Stimulated activated CD4-positive, alpha-beta T cell treated with anti-CD3 and anti-CD28 coated beads, Interleukin-4, amount 100 ng/mL, for 48 hours (primary cell): ENCODE measurements at places on chromosomes 7 and 10.

- no peak for DNase-seq
Observed at GRCh38 chr7:101882595-101883564, 65.5 kb downstream of the CUX1 start.

- DNase-seq: no peak
Observed at GRCh38 chr7:1964211-1964912, 268.4 kb downstream of the MAD1L1 start.

- DNase-seq: no peak
Observed at GRCh38 chr10:92356041-92356440, 65.1 kb downstream of the MARCHF5 start.

- no peak for DNase-seq
Observed at GRCh38 chr7:26636808-26637207, 227.6 kb downstream of the SKAP2 start.

DNA sequence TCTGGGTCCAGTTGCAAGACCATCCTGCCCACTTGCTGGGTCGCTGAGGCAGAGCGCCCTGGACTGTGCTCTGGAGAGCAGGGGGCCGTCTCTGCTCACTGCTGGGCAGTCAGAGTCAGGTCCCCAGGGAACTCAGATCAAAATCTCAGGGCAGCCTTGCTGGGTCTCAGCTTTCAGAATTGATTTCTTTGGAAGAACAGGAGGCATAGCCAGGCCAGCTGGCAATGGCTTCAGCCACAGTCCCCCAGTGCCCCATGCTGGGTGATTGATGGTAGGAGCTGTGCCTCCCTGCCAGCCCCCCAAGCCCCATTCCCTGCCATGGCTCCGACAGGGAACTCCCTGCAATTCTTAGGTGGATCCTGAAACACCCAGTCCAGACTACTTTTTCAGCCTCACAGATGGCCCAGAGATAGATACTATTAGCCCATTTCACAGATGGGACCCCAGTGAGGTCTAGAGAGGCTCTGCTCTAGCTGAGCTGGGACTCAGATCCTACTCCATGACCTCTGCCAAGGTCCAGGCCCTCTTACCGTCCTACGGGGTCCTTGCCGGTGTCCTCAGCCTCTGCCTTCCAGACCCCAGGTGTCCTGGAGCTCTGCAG lies 467 bp downstream of the MMRN2 start:
- no peak for DNase-seq

GRCh38 chr10:50629495-50630122 lies 5.9 kb upstream of the SGMS1 start:
- no peak for DNase-seq

DNA sequence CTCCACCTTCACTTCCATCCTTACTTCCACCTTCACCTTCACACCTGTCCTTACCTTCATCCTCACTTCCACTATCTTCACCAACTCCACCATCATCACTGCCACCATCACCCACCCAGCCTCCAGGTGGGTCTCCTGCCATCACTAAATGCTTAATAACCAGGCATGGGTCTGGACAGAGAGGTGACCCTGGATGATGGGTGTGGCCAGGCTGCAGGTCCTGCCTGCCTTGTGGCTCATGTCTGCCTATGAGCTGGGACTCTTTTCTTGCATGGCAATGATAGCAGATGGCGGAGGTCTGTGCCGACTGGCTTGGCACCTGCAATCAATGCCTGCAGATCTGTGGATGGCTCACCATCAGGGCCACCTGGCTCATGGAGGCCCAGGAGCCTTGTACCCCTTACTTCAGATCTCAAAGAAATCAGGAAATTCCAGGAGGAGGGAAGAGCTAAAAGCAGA lies 60.1 kb upstream of the ELN start:
- no peak for DNase-seq

DNA sequence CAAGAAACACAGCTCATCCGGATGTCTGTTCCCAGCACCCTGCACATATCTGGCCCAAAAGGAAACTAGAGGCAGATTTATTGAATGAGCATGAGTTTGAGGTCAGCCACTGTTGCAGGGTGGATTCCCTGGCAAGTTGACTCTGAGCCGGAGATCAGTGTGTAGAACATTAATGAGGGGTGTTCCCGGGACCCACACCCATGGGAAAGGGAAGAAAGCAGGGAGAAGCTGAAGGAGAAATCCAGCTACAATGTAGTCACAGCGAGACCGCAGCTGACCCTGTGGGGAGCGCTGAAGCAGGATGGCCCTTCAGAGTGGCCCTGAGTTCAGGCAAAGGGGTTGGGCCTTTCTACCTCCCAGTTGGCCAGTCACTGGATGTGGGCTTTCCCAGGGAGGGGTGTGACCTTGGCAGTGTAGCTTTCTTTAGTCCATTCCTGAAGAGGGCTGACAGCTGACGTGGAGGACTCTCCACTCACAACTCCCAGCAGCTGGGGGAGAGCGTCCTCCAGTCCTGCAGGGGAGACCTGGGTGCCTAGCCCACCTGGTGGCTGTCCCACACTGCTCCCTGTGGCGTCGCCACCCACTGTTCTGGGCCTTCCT lies 324.2 kb upstream of the ZMIZ1 start:
- no peak for DNase-seq

- no peak for DNase-seq
Observed at GRCh38 chr7:11607686-11608085, 224.3 kb downstream of the THSD7A start.

GRCh38 chr7:157961731-157962457 lies 625.1 kb downstream of the DNAJB6 start:
- DNase-seq: no peak

DNA sequence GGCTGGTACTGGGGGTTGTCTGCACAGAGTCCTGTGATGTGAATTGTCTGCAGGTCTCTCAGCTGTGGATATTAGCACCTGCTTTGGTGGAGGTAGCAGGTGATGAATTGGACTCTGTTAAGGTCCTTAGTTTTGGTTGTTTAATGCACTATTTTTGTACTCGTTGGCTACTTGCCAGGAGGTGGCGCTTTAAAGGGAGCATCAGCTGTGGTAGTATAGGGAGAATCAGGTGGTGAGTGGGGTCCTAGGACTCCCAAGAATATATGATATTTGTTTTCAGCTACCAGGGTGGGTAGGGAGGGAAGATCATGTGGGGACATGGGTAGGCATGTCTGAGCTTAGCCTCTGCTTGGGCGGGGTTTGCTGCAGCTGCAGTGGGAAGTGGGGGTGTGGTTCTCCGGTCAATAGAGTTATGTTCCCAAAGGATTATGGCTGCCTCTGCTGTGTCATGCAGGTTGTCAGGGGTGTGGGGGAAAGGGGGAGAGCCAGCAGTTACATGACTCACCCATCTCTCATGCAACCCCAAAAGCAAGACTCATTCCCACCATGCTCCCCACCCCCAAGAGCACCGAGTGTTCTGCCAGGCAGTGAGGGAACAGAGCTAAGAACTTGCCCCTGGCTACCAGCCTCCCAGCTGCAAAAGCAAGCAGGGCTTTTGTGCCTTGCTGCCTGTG lies 53.7 kb upstream of the ZNF273 start:
- no peak for DNase-seq

- no peak for DNase-seq
Observed at GRCh38 chr7:48149058-48149457, 22.2 kb upstream of the ABCA13 start.

DNA sequence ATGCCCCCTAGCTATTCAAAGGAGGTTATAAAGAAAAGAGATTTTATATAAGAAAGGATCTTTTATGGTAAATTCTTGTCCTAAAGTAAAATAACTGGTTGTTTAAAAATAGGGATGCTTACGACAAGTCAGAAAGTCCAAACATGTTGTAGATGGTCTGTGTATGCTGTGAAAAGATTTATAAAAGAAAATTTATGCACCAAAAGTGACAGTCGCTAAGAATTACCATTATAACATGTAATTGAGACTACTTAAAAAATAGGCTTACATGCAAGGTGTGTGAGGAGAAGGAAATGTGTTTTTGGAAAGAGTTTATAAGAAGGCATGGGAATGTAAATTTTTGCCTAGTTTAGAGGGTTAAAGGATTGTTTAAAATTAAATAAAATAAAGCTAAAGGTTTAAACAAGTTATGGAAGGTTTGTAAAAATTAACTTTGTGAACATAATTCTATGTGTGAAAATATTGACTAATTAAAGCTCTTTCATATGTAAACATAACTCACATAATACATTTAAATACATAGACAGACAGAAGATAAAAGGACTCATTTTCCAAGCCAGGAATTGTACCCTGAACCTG lies 118.5 kb downstream of the LYZL1 start:
- no peak for DNase-seq

- DNase-seq: no peak
Observed at GRCh38 chr10:15353471-15354017, 17.5 kb downstream of the FAM171A1 start.

GRCh38 chr10:127906548-127907377 lies at the start of gene PTPRE:
Gene PTPRE, plus strand, starts transcription at chr10:127907103. Its CDS starts 133,779 bp downstream, at chr10:128040882.
- peak; percentile 72 for DNase-seq

GRCh38 chr10:29829776-29830175 lies 195.0 kb upstream of the SVIL start:
- DNase-seq: no peak

DNA sequence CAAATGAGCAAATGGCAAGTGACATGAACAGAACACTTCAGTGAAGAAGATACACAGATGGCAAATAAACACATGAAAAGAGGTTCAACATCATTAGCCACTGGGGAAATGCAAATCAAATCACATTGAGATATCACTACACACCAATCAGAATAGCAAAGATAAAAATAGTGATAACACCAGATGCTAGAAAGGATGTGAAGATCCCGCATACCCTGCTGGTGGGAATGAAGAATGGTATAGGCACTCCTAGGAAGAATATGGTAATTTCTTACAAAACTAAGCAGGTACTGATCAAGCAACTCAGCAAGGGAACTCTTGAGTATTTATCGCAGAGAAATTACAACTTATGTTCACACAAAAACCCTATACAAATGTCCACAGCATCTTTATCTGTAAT lies 11.2 kb downstream of the LAMB4 start:
- DNase-seq: no peak

- DNase-seq: no peak
Observed at GRCh38 chr10:6843481-6843881, 263.4 kb upstream of the PRKCQ start.

- DNase-seq: no peak
Observed at GRCh38 chr7:14950013-14950412, 47.5 kb upstream of the DGKB start.

- DNase-seq: no peak
Observed at GRCh38 chr7:20598459-20599309, 16.8 kb upstream of the ABCB5 start.

DNA sequence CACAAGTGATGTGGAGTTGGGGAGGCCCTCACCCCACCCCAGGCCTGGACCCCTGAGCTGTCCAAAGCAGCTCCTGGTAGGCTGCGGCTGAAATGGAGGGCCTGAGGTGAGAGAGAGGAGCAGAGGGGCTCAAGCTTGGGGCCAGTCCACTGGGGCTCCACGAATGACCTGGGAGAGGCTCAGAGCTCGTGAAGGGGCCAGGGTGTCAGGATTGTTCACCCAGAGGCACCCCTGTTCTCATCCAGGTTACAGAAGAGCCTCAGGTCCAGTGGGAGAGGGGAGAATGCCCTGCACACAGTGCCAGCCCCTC lies 102.2 kb upstream of the RET start:
- no peak for DNase-seq

DNA sequence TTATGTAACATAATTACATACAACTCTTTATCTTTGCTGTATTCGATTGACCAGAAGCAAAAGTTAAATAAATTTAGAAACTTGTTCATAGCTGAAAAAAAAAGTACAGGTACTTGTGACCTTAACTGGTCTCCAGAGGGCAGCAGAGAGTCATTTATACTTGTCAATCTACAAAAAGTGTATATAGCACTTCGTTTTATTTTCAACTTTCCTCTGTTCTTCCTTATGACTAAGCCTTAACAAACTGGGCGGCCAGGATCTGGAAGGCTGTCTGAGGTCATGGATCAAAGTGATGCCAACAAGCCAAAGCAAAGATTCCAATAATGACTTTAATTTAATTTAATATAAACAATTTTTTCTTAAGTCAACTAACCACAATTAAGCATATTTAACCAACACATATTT lies 29.8 kb downstream of the C10orf67 start:
- DNase-seq: peak; percentile 37

DNA sequence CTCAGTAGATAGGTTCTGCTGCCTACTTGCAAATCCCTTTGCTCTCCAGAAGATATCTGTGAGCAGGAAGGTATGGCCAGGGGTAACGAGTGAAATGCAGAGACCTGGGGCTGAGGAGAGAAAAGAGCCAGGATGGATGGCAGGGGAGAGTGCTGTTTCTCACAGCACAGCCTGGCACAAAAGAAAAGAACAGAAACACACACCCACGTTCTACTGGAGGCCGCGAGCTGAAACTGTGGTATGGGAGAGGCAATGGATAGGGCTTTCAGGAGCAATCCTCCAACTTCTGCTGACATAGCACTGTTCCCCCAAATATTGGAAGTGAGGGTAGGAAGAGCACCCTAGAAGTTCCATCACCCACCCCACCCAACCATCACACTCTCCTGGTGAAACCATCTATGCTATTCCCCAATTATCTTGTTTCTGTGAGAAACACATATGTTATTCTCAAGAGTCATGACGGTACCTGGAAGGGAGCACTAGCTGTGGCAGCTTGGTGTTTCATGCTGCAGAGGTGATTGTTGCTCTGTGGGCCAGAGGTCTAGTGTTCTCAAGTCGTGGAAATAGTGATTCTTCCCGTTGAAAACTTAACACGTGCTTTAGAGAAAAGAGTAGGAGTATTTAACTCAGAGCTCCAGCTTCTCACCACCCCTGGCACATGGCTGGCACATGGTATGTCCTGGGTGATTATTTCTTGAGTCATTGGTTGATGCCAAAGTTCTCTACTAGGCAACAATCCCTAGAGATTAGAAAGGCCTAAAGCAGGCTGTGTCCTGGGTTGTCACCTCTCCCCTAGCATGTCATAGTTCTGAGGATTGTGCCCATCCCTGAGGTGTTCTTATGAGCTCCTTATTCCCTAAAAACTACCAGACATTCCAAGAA lies 198.3 kb downstream of the PLXNA4 start:
- no peak for DNase-seq

- DNase-seq: no peak
Observed at GRCh38 chr10:49208996-49209395, 20.8 kb upstream of the TMEM273 start.

DNA sequence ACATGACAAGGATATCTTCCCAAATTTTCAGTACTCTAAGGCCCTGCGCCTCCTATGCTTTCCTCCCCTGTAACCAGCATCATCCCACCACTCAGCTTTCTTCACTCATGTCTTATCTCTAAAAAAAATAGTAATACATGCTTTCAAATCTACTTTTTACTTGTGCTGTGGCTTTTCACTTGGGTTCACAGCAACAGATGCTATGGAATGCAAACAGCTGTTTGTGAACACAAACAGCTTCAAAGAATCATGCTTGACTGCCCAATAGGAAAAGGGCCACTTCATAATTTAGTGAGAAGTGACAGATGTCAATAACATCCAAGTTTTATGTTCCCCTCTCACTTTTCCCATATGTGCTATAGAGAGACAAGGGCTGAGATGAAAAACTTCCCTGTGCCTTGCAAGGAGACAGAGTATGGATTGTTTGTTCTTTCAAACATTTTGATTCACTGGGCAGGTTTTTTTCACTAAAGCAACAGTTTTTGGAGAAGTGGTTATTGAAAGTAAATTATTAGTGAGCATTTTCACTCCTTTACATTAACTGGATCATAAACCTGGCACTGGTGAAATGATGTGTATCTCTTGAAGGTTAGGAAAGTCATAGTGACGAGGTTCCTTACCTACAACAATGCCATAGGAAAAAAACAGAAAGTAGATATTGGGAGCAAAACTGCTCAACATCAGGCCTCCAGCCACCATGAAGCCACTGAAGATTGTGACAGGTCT lies 37.3 kb downstream of the SLC16A9 start:
- DNase-seq: no peak

GRCh38 chr7:128275681-128276080 lies 34.6 kb downstream of the LEP start:
- DNase-seq: no peak

GRCh38 chr10:9811601-9812000 lies 1206.1 kb upstream of the CELF2 start:
- DNase-seq: no peak
